ENCODE measurements at places on chromosomes 2 and 18. TPM values are rescaled to one million over a fixed set of nuclear protein-coding genes. Genes with fewer than 3 reads are reported as not detected.

Gene COX7A2L
- 147 TPM for total RNA-seq

DNA sequence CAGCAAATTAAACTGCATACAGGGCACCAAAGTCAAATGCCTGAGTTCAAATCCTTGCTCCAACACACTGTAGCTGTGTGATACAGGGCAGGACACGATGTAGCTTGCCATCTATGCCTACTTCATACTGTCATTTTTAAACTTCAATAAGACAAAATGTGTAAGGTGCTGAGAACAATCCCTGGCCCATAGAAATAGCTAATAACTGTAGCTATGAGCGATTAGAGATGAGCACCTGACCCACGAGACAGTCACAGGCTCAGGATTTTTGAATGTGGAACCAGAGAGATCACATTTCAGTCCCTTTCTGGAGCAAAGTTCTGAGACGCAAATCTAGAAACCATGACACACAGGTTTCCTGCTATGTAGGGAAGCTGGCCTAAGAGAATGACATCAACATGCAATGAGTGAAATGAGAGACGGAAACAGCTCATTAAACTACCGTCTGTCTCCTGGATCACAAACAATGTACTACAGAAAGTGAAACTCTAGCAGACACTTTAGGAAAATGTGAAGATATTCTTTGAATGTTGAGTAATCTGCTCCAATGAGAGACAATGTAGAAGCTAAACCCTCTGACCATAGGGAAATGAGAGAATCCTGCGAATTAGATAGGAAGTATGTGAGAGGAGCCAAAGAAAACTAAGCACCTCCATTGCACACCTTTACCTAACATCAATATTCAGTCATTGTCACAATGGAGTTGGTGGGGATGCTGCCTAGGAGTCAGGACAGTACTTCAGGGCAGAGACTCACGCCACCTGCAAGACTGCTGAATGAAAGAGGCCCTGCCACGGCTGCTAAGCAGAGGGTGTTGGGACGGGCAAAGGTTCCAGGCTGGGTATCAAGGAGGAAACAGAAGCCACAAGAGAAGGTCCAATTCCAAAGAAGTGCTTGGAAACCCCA is 25.5 kb downstream of the B4GALT6 start:
- no peak for DNase-seq

GRCh38 chr2:58448065-58448507 is 207.0 kb upstream of the FANCL start:
- DNase-seq: peak; percentile 23

GRCh38 chr2:130319536-130319935 is 23.2 kb upstream of the IMP4 start:
- no peak for DNase-seq

DNA sequence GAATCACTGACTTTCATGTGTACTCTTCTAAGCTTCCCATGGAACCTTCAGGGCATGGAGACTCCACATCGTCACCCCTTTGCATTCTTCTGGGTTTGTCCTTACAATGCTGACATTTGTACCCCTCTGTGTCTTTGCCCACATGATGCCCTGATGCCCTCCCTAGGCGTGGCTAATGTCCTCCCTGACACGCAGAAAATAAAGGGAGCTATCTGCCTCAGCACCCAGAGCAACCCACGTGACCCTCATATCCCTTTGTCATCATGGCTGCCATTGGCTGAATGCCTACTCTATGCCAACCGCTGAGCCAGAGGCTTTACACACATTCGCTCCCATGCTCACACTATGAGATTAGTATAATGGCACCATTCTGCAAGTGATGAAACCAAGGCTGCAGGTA is 86.4 kb upstream of the KLHL29 start:
- DNase-seq: no peak

DNA sequence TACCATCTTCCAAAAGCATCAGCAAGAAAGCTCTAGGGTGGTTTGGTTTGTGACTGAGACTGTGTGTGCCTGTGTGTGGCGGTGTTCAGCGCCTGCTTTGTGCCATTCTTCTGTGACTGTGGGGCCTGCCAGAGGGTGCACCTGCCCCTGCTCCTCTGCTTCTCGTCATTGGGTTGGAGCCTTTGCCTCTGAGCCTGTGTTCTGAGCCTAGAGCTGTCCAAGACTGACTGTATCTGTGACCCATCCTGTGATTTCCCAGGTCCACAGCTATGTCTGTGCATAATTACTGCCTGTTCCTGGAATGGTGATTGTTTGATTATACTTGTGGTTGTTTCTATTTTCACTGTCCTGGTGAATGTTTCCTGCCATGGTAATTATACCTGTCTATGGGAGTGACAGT is 57.1 kb upstream of the KLHL29 start:
- DNase-seq: no peak

- no peak for DNase-seq
Measured at GRCh38 chr2:27291865-27292264, 9.6 kb downstream of the TRIM54 start.

Gene SPATA3
- total RNA-seq: not detected

Gene IL36B
- total RNA-seq: not detected
